ENCODE measurements at places on chromosomes 2 and 18.
A peak's percentile ranks its signal among the peaks of the same experiment; 100 is the strongest.

GRCh38 chr2:239400596-239401066 lies at the start of gene HDAC4:
Gene HDAC4, minus strand, starts transcription at chr2:239401020. Its CDS starts 48,321 bp downstream, at chr2:239352699.
- no peak for DNase-seq

DNA sequence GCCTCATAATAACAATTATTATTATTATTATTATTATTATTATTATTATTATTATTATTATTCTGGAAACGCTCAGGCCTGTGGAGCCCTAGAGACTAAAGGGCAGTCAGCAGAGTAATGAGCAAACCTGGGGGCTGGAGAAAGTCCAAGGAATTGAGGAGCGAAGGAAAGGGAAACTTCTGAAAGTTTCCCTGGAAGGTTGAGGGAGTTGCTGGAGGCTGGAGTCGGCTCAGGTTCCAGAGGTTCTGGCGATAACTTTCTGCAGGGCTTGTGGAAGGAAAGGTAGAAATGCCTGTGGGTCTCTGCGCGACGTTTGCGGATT lies 9.2 kb downstream of the POU3F3 start:
- DNase-seq, result no peak

- DNase-seq, result no peak
Observed at GRCh38 chr2:47606172-47606571, 176.8 kb upstream of the MSH6 start.

DNA sequence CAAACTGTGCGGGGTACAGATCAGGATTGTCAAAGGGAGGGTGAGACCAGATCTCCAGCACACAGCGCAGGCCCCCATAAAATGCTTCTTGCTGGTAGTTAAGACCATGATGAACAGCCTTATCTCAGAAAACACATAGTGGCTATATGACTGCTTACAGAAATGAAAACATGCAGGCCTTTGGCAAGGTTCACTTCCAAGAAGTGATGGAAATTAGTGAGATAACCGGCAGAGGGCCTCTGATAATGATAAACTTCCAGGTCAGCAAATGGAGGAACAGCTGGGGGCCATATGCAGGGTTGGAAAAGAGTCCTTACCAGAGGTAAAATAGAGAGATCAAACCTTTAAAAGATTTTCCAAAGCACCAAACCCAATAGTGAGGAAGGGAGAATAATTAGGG lies 46.6 kb downstream of the CFAP221 start:
- DNase-seq, result no peak

DNA sequence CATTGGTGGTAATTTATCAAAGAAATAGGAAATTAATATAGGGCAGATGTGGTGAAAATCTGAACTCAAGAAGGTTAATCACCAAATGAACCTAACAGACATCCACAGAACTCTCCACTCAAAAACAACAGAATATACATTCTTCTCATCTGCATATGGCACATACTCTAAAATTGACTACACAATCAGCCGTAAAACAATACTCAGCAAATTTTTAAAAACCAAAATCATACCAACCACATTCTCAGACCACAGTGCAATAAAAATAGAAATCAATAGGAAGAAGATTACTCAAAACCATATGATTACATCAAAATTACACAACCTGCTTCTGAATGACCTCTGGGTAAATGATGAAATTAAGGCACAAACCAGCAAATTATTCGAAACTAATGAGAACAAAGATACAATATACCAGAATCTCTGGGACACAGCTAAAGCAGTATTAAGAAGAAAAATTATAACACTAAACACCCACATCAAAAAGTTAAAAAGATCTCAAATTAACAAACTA lies 31.0 kb downstream of the RBM43 start:
- peak; percentile 11 for DNase-seq

- no peak for DNase-seq
Observed at GRCh38 chr18:67770520-67770919, 254.0 kb upstream of the DSEL start.

DNA sequence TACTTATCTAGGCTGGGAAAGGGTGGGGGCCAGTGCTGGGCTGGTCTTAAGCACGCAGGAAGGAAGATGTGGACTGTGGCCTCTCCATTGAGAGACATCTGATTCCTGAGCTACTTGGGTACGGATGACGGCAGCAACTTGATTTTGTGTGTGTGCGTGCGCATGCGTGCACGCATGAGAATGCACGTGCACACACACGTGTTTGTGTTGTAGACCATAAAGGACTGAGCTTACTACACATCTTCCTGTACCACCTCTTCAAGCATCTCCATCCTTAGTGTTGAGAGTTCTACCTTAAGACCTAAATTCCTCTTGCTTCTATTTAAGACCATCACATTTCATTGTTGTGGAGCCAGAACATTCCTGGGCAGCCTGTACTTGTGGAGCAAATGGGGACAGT lies 9.5 kb downstream of the WNT6 start:
- no peak for DNase-seq

DNA sequence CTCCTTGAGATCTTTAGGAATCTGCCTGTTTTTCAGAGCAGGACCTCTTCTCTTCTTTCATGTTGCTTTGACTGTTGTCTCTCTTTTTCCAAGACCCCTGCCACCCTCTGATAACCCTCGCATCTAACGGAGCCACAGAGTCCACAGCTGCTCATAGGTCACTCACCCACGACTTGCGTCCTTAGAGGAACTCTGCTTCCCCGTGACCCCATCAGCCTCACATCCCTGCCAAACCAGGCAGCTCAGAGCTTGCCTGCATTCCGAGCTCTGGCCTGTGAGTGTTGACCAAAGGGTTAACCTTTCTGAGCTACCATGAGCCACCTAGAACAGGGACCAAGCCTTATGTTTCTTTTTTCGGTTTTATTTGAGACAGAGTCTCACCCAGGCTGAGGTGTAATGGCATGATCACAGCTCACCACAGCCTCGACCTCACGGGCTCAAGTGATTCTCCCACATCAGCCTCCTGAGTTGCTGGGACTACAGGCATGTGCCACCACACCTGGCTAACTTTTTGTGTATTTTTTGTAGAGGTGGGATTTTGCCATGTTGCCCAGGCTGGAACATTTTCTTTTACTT lies 36.4 kb downstream of the CABLES1 start:
- DNase-seq, result no peak

- peak; percentile 81 for DNase-seq
Observed at GRCh38 chr18:12257996-12258718, 4.0 kb downstream of the CIDEA start.

GRCh38 chr2:48445091-48445725 lies 84.7 kb upstream of the STON1 start:
- peak; percentile 45 for DNase-seq

DNA sequence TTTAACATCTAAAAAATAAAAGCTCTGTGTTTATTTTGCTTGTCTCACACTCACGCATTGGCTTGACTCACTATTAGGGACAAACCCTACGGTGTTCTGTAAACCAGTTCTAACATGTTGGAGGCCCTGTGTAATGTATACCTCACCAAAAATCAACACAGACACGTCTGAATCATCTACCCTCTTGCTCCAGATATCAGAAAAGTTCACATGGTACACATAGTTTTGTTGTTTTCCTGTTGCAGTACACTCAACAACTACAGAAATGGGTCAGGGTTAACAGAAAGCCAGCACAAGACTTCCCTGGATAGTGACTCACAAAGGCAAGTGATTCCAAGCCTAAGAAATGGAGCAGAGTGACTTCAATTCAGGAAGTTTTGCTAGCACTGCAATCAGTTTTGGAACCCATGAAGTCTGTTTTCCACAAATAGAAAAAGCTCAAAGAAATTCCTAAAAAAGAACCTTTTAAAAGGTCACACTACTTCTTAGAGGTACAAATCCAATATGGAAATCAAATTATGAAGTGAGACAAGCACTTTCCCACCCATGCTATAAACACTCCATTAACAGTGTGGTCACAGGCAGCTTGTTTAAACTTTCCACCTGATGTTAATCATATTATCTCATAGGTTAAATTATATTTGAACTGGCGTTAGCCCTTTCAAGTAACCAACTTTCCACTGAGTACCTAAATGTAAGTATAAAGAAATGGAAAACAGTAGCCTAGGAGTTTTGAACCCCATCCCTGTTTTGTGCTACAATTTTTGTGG lies 87.4 kb downstream of the GAREM1 start:
- DNase-seq, result peak; percentile 99

GRCh38 chr2:31082002-31082401 lies 56.2 kb downstream of the GALNT14 start:
- no peak for DNase-seq

DNA sequence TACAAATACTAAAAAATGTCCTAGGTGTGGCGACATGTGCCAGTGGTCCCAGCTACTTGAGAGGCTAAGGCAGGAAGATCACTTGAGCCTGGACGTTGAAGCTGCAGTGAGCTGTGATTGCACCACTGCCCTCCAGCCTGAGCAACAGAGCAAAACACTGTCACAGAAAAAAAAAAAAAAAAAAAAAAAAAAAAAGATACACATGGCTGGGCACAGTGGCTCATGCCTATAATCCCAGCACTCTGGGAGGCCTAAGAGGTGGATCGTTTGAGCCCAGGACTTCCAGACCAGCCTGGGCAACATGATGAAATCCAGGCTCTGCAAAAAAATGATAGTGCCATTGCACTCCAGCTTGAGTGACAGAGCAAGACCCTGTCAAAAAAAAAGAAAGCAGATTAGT lies 13.7 kb downstream of the KANSL1L start:
- no peak for DNase-seq

GRCh38 chr2:26560892-26561291 lies 80.3 kb downstream of the CIB4 start:
- DNase-seq, result no peak

DNA sequence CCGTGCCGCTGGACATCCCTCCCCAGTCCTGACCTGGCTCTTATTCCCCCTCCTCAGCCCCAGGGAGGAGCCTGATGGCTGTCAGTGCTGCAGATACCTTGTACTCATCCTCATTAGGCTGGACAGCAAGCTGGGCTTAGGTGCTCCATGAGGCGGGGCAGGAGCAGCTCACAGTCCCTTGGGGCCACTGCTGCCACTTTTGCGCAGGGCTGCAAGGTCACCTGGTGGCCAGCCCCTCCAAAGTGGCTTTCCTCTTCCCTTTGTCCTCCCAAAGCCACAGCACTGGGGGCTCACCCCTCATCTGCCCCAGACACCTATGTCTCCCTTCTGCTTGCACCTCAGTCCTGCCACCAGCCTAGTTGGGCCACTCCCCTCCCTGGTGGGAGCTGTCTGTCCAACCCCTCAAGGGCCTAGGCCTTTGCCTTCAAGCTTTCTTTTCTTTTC lies 60.8 kb downstream of the FAM168B start:
- DNase-seq, result no peak

DNA sequence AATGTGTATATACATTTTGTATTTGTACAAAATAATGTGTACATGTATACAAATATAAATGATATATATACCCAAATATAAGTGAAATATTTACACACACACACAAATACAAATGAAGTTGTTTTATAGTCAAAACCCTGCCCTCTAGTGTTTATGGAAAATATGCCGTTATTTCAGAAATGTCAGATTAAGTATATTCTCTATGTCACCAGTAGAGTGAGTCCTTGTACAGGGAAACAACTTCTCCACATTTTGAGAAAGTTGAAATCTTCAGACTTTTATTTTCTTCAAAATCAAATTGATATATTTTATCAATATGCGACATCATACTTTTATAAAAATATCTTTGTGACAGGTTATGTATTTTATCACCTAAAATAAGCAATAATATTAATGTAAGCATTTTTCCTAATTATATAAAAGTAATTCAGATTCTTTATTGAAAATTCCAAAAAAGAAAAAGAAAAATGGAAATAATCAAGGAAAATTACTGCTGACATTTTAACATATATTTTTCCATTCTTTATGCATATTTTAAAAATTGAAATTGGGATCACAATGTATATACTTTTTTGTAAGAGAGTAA lies 22.4 kb downstream of the ARL6IP6 start:
- DNase-seq, result peak; percentile 43

GRCh38 chr18:58898010-58898799 lies 33.5 kb downstream of the ZNF532 start:
- no peak for DNase-seq

GRCh38 chr2:201777869-201778268 lies 2.9 kb downstream of the ALS2 start:
- DNase-seq, result no peak

GRCh38 chr2:219087848-219088247 lies 27.1 kb upstream of the IHH start:
- DNase-seq, result no peak

GRCh38 chr2:166032361-166032760 lies 78.8 kb upstream of the TTC21B start:
- no peak for DNase-seq

DNA sequence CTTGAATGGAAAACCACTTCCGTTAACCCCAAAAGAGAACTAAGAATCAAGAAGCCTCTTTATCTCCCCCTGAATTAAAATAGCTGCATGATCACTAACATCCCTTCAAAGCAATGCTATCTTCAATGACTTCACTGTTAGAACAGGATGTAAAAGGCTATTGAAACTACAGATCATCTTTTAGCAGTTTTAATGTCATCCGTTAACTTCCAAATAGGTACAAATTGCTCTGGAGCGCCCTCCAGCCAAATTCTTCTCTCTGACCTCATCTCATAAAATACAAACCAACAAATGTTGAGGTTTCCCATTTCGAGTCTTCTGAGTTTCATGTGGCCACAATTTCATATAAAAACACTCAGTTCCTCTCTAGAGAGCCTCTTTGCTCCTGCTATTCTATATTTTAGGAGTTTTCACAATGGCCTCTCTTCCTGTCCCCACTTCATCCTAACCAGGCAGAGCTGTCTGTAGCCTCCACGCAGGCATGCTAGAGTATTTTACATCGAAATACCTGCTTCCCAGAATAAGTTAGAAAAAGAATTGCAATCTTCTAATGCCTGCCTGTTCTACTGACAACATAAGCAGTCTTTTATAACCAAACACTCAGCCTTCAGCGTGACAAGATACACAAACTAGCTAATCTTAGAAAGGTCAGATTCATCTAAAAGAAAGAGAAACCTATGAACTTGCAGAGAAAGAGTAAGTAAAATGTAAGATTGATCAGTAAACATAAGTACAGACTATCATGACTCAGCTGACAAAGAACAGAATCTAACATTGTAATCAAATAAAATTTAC lies 37.9 kb downstream of the B4GALT6 start:
- no peak for DNase-seq

Measured in mammary epithelial cell (primary cell).